NCI-H748 treated with DMSO at 0.1 percent for 48 hours (cell line): ENCODE measurements at places on chromosomes 7 and 10.

DNA sequence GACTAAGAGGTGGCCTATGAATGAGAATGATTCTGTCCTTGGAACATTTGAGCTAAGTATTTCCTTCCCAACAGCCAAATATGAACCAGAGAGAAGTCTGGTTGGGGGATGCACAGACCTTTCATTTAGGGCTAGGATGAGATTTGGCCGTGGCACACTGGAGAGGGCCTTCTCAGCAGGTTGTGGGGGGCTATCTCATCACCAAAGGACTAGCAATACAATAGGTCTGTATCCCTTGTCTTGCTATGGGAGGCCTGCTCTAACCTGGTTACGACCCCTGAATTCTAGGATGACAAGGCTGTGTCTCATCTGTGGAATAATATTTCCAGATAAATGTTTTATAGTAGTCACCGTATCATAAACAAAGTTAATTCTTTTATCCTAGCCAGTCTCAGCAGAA lies 133.0 kb downstream of the CHRM2 start:
- no peak for DNase-seq

GRCh38 chr10:67098461-67098860 lies 172.6 kb downstream of the LRRTM3 start:
- DNase-seq, result peak; percentile 63

- DNase-seq, result no peak
These were observed 1.4 kb downstream of the TMEM243 start for GRCh38 chr7:87217983-87218653.

DNA sequence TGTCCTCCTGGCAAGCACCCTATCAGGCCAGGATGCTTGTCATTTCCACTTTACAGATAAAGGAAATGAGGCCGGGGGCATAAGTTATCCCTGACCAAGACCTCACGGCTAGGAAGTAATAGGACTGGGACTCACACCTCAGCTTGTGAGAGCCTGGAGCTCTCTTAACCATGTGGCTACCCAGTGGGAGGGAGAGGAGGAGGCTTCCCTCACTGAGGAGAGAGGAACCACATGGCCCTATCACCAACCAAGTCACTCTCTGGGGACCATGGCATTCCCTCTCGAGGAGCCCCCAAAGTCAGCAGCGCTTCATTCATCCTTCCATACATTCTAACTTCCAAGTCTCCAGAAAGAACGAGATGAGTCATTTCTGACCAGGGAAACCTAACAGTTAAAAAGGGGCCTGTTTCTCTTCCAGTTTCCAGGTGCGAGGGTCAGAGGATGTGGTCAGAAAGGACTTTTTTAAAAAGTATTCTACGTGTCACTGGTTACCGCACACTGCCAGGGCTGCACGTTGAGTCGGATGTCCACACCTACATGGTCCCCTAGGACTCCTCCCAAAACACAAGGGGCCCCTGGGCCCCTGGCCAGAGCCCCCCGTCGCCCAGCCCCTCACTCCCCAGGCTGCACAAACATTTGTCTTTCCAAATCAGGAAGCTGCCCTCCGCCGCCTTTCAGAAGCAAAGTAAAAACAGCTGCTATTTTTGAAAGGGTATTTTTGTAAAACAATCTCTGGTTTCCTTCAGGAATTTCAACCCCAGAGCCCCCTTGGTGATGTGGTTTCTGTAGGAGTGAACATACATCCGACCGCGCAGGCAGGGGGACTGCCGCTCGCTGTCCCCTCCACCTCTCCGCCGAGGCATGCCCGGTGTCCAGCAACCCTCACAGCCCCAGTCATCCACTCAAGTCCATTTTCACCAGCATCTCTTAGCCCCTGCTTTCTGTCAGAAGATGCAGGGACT lies 128.2 kb upstream of the CHST15 start:
- DNase-seq, result no peak

DNA sequence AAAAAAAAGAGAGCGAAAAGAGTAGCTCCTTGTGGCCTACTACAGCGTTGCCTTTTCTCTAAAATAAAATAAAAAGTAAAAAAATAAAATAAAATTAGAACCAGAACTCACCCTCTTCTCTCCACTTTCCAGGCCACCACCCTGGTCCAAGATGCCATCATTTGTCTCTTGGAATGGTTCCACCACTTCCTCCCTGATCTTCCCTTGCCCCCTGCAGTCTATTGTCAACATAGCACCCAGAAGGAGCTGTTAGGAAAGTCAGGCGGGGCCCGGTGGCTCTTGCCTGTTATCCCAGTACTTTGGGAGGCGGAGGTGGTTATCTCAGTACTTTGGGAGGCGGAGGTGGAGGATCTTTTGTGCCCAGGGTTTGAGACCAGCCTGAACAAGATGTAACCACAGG lies 7.6 kb upstream of the GRID2IP start:
- no peak for DNase-seq

DNA sequence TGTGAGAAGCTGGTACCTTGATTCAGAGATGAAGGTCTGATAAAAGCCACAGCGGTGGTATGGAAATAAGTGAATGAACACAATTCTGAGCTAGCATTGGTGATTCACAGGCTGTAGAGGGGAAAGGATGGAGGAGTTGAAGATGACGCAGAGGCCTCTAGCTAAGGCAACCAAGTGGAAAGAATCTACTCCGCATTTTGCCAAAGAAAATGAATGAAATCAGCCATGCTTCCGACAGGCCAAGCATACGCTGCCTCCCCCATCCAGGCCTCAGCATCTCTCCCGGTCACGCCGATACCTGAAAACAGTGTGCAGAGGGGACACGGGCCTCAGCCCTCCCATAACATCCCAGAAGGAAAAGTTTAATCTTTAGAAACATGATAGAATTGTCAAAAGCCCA lies 124.3 kb upstream of the UNC5B start:
- DNase-seq, result no peak

DNA sequence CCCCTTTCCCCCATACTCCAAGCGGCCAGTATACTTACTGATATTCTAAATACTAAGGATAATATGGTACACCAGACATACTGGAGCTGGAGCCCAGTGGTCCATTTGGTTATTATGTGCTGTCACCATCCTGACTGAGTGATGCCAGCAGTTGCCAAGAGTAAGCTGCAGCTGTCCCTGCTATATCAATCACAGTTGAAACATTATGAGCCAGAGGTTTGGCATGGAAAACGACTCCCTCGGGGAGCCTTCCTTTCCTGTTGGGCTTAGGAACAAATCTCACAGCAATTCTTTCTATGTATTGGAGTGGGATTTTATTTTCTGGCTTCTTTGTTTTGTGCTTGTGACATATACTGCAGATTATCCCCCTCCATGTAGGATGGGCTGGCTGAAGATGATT lies 32.6 kb downstream of the STRIP2 start:
- DNase-seq, result no peak

GRCh38 chr7:16494955-16495719 lies 29.6 kb upstream of the SOSTDC1 start:
- DNase-seq, result no peak

DNA sequence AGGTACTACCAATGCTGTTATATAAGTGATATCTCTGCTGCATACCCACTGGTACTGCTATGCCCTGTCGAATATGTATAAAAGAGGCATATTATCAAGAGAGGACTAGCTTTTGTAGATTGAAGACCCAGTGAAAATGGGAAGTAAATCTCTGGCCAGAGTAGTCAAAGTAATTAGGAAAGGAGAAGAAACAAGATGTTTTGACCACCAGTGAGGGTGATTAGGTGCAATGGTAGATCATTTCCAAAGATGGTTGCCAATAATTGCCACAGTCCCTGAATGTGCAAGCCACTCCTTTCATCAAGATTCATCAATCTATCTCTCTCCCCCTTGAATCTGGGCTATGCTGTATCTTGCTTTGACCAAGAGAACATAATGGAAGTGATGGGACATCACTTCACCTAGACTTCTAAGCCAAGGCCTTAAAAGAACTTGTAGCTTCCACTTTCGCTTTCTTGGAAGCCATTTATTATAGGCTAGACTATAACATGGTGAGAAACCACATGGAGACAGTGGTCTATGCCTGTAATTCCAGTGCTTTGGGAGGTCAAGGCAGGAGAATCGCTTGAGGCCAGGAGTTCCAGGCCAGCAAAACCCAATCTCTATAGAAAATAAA lies 52.6 kb upstream of the ST8SIA6 start:
- DNase-seq, result no peak

GRCh38 chr7:44845451-44845850 lies 2.4 kb downstream of the H2AZ2 start:
- DNase-seq, result no peak

DNA sequence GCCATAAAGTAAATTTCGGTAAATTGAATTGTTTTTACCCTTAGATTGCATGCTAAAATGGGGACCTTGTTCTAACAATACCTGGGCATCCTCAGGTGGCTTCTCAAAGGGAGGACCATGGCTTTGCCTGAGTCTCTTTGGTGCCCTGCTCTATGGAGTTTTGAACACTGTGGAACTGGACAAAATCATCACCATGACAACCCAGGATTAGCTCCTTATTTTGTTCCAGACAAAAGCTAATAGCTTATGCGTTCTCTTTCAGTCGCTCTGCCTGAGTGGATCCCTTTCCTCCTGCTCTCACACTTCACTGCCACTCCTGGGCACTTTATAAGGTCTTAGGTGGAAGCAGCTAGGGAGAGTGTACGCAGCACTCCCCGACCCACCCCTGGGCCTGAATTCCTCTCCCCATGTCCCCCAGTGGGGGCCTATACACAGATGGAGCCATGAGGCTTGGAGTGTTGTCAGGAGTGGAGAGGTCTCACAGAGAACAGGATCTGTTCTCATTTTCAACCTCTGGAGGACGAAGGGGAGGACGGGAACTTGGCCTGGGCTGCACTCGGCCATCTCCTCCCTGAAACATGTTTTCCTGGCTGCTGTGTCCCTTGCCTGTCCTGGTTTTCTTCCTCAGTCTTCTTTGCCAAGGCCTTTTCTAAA lies 19.0 kb downstream of the ADCYAP1R1 start:
- DNase-seq, result no peak

DNA sequence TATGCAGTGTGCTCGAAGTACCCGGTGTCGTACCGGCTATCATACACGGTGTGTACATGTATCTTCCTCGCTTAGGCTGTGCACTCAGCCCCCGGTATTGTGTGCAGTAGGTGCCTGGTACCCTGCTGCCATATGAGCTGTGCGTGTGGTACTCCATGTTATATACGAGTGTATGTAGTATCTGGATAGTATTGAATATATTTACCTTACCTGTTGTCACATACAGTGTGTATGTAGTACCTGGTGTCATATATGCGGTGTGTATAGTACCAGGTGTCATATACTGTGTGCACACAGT lies 1.2 kb downstream of the ZMYND11 start:
- no peak for DNase-seq

- DNase-seq, result no peak
These were observed 39.9 kb upstream of the DUSP5 start for GRCh38 chr10:110457851-110458250.

DNA sequence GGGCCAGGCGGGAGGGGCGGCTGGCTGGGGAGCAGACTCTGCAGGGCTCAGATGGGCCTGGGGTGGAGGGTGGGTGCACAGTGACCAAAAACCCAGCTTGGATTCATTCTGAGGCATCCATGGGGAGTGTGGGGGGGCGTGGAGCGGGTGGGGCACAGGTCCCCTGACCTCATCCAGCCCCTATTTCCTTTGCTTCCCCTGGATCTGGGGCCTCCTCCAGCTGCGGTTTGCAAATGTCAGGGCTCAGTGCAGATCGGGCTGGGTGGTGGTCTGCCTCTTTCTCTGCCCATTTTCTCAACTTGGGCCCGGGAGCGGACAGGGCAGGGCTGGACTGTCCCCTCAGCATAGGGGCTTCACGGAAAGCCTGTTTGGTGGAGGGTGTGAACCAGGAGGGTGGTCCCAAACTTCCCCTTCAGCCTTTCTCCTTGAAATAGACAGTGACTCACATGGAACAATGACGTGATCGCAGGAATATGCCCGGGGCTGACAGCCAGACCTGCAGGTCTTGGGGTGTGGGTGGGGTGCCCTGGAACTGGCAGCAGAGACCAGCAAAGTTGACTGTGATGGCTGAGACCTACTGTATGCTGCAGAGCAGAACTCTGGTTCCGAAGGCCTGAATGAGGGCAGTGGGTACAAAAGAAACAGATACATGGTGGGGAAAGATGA lies 72.9 kb upstream of the PODXL start:
- no peak for DNase-seq

DNA sequence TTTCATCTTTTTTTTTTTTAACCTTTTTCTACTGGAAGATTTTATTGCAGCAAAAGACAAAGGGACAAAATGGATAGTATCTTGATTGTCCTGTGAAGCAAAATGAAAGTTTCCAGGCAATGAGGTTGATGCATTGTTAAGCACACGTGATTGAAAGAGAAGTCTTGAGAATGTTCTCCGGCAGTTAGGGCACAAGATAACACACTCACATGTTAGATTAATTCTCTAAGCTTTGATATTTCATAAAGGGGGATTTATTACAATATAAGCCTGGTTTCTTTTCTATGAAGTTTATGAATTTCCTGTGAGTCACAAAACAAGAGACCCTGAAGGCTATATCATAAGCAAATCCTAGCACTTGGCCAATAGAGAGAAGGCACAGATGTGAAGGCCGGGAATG lies 93.4 kb upstream of the ARMC3 start:
- no peak for DNase-seq

- DNase-seq, result no peak
These were observed 24.2 kb downstream of the STRA8 start for GRCh38 chr7:135257790-135258189.

DNA sequence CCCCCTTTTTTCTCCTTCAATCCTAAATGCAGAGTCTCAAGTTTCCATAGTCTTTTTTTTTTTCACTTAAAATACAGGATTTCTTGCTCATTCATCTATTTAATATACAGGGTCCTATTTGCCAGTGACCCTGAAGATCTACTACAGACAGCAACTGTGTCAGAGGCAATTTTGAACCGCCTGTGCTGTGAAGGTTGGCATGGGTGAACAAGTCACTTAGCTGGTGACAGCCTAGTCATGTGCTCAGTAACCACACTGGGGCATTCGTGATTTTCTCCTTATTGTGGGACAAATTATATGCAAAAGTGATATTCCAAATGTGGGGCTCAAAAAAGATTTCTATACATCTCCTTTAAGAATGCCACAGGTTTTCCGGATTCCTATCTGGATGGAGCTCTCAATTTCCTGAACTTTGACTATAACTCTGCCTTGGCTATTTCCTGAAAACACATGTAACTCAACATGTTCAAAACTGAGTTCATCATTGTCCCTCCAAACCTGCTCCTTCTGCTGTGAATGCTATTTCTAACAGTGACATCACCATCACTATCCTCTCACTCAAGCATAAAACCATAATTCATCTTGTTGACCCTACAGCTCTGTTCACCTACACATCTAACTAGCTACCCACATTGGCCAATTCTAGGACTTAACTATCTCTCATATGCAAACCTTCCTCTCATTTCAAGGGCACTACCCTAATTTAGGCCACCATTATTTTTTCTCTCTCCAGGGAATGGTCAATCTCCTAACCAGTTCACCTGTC lies 36.7 kb downstream of the CDK6 start:
- DNase-seq, result no peak

- no peak for DNase-seq
These were observed 257.8 kb downstream of the PCLO start for GRCh38 chr7:82904871-82905270.
